ENCODE measurements at places on chromosomes 13 and 19.

- no peak for DNase-seq
Measured at GRCh38 chr19:7468840-7469239, 20.0 kb downstream of the PEX11G start.

DNA sequence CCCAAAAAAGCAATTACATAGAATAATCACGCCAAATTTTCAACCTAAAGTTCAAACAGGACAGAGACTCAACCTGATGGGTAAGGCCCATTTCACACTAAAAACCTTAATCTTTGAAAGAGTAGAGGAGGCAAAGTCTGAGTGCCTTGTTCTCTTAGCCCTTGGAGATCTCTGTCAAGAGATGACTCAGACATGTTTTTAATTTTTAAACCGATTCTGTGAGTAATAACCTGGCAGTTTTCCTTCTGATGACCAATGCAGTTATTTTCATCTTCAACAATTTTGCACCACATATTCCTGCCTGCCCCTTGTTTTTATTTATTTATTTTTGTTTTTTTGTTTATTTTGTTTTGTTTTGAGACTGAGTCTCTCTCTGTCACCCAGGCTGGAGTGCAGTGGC is 11.5 kb upstream of the TNFSF9 start:
- DNase-seq = peak; percentile 30

GRCh38 chr13:99577934-99578917 is 77.0 kb downstream of the TM9SF2 start:
- no peak for DNase-seq

DNA sequence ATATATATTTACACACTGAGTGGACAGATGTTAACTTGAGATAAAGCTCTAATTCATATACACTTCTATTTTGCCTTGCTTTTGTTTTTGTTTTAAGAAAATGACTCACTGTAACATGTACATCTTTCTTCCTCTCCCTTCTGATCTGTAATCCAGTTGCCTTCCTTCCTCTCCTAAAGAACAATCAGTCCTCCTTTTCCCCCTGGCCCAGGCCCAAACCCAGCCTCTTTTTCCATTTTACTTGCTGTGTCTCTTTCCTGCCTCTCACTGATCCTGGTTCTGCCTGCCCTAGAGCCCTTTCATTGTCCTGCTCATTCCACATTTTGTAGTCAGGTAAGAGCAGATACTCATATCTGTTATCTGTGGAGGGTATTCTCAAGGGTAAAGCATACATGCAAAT is 50.8 kb downstream of the ZAR1L start:
- DNase-seq = no peak

DNA sequence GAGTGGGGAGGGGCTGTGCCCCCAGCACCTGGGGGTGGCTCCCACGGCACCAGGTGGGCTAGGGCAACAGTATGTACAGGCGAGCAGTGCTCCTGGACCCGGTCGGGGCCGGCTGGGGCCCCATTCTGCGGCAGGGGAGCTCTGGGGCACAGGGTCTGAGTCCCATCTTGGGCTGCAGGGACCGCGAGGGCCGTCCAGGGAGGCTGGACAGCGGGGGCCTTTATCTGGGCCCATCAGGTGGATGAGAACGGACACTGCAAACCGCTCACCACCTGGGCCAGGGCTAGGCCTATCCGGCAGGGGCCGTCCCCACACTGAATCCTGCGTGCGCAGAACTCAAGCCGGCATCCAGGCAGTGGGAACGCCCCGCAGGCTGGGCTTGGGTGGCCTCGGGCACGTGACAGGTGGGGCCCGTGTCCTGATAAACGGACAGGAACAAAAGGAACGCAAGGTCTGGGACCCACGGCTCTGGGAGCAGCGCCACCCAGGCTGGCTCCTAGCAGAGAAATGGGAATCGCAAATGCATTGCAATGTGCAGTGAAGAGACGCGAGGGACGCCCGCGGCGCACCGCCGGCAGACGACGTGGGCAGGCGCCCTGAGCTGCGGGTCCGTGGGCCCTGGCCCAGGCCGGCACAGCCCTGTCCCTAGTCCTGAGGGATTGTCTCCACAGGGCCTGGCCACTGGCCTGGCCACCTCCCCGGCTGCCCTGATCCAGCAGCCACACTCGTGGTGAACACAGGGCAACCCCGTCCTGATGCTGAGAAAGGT is 29.7 kb downstream of the BTBD2 start:
- DNase-seq = no peak

GRCh38 chr13:113412440-113412839 is 40.8 kb downstream of the ADPRHL1 start:
- no peak for DNase-seq

DNA sequence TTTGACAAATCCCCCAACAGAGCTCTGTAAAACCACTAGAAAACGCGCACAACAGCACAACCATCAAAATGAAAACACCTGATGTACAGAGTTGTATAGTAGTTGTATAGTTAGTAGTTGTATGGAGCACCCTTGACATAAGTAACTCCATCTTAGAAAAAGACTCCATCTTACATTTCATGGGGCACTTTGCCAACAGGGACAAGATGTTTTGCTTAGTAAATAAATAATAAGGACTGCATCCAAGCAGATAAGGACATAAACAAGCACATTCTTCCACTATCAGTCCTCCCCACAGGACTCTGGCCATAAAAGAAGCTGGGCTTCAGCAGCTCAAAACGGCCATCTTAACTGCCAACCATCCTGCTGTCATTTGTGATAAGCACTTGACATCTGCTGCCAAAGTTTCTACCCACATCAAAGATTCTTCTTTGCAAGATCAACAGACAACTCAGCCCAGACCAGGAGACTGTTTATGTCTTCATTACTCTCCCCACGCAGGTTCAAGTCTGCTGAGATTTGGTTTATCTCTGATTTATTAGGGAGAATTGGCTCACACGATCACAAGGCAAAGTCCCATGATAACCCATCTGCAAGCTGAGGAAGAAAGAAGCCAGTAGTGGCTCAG is 20.7 kb upstream of the ZNF331 start:
- DNase-seq = no peak

DNA sequence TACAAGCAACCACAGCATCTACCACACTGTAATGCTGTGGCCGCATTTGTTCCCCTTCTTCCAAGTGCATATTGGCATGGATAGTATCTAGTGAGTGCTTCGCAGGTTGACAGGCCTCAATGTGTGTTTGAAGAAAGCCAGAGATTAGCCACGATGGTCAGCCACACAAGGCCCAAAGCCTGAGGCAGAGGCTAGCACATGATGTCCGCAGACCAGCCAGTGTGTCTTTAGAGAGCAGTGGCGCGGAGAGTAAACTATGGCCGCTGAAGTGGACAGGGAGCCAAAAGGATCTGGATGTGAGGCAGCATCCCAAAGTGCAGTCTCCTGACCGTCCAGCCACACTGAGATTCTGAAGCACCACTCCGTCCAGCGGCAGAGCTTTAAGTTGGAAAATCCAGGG is 36.0 kb downstream of the BRD4 start:
- DNase-seq = no peak

DNA sequence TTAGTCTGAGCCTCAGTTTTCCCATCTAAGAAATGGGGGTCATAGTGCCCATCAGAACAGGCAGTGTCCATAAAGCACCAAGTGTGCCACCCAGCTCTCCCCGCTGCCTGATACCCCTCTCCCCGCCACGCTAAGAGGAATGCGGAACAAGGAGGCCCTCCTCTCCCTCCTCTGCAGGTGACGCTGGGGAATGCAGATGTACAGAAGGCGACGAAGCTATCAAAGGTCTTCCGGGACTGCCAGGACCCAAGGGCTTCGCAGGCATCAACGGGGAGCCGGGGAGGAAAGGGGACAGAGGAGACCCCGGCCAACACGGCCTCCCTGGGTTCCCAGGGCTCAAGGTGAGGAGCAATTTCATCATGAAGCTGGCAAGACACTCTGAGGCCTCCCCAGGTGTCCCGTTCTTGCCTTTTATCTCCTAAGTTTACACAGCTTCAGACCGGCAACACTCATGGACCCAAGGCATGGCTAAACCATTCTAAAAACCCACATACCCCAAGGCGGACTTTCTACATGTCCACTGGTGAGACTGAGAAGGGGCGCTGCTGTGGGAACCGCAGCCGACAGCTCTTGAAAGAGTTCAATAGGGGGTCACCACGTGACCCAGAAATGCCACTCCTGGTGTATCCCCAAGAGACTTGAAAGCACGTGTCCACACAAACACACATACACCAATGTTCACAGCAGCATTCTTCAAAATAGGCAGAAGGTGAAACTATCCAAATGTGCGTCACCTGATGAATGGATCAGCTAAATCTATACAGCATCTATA is 102.7 kb downstream of the RAB20 start:
- no peak for DNase-seq

DNA sequence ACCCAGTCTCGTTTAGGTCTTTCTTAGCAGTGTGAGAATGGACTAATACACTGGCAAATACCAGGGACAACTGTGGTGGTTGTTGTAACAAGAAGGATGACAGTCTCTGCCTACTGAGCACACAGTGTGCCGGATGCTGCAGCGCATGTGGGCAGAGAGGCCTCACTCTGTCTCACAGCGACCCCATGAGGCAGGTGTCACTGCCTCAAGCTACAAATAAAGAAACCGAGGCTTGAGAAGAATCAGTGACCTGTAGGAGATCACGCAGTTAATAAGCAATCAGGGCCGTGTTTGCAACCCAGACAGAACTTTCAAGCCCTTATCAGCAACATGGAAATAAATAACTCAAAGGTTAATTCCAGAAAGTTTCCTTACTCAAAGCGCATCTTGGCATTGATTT is 40.5 kb upstream of the GAS6 start:
- DNase-seq = no peak

- no peak for DNase-seq
Measured at GRCh38 chr13:27827646-27828045, 35.4 kb downstream of the GSX1 start.

DNA sequence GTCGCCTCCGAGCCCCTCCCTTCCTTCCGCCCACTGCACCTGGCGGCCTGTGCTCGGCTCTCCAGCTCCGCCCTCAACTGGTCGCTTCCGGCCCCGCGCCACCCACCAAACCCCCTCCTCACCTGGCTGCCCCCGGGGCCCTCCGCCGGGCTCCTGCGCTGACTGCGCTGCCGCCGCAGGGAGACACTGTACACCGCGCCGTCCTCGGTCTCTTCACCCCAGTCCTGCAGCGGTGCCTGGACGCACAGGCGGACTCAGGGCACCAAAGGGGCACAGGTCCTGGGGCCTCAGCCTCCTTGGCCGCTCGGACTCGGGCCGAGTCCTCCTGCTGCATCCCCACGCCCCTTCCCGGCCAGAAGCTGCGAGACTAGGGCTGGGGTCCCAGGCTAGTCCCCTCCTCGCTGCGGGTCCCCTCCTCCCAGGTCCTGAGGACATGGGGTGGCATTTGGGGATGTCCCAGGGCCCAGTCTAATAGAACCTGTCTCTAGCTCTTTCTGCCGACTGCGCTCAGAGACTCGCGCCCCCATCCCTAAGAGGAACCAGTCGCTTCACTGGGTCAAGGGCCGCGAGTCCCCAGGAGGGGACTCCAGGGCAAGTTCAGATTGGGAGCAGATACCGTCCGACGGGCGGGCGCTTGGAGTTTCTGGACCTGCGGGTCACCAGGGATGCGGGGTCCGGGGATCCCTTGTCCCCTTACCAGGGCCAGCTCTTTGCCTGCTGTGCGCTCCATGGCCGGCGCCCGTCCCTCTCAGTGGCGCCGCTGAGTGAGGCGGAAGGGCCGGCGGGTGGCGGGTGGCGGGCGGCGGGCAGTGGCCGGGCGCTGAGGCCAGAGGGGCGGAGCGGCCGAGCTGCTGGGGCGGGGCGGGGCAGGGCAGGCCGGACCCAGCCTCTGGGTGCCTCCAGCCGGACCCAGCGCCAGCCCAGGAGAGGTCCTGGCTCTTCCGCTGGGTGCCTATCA is at the start of gene RGL3:
TSS of gene RGL3 (minus strand) at position 766 of the 958 bp plus-strand sequence. CDS start at position 730, 36 bp downstream.
- DNase-seq = peak; percentile 38

DNA sequence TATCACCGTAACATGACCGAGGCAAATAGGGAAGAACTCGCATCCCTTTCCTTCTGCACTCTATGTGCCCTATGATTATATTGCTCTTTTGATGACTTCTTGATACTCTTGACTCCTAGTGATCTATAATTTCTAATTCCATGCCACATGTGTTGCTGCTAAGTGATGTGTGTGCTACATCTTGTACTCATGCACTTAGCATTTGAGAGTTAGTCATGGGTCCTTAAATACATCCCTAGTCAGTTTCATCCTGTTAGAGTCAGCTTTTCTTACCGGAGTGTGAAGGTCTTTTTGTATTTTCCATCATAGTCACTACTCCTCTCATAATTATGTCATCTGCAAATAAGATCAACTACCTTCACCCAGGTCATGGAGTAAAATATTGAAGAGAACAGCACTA is 30.2 kb downstream of the RXFP2 start:
- DNase-seq = no peak

- no peak for DNase-seq
Measured at GRCh38 chr13:99572131-99572530, 70.9 kb downstream of the TM9SF2 start.

GRCh38 chr13:30608364-30608763 is 9.4 kb upstream of the USPL1 start:
- no peak for DNase-seq

DNA sequence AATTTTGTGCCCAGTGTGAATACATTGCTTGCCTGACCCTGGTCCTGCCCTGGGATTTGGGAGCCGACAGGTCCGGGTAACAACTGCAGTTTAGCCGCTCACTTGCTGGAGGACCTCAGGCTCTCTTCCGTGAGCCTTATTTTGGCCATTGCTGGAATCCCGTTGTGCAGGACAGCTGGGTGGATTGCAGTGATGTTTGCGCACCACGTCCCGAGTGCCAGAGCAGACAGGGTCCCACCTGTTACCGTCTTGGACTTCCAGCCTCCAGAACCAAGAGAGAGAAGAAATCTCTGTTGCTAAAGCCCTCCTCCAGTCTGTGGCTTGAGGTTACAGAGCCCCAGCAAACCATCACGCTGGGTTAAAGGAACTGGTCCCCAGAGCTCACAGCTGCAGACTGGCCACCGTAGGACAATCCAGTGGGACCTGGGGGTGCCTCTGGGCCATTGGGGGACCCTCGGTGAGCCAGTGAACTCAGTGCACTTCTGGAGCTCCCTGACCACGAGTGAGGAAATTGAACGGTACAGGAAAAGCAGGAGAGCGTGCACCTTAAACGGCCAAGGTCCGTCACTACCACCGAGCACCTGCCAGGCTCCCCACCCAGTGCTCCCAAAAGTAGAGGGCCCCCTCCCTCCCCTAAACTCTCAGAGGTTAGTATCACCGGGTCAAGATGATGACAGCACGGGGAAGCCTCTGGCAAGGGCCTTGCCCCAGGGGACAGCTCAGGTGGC is 92.9 kb downstream of the GNG7 start:
- DNase-seq = no peak

DNA sequence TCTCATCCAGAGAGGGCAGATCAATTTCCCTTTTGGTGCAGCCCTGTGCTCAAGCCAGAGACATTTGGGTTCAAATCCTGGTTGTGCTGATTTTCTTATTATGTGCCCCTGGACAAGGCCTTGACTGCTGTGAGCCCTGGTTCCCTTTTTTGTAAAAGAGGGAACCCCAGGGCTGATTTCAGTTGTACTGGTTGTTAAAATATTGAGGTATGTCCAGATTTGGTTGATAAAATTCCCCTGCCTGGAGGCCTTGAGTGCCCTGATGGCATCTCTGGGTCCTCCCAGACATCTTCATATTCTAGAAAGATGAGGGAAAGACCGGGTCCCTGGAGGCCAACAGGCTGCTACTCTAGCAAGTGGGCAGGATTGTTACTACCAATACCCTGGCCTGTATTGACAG is 14.4 kb upstream of the PLAUR start:
- DNase-seq = no peak

- no peak for DNase-seq
Measured at GRCh38 chr13:108586826-108587225, 42.6 kb upstream of the MYO16 start.

GRCh38 chr19:45123440-45123850 is 30.5 kb downstream of the PPP1R37 start:
- DNase-seq = no peak

GRCh38 chr13:28476919-28477708 is 17.8 kb downstream of the FLT1 start:
- no peak for DNase-seq

- no peak for DNase-seq
Measured at GRCh38 chr19:3162418-3163229, 15.9 kb upstream of the S1PR4 start.
